ENCODE measurements at places on chromosomes 1 and 21.

- DNase-seq = no peak
These were observed 21.4 kb downstream of the SLC2A1 start for GRCh38 chr1:42937141-42937696.

DNA sequence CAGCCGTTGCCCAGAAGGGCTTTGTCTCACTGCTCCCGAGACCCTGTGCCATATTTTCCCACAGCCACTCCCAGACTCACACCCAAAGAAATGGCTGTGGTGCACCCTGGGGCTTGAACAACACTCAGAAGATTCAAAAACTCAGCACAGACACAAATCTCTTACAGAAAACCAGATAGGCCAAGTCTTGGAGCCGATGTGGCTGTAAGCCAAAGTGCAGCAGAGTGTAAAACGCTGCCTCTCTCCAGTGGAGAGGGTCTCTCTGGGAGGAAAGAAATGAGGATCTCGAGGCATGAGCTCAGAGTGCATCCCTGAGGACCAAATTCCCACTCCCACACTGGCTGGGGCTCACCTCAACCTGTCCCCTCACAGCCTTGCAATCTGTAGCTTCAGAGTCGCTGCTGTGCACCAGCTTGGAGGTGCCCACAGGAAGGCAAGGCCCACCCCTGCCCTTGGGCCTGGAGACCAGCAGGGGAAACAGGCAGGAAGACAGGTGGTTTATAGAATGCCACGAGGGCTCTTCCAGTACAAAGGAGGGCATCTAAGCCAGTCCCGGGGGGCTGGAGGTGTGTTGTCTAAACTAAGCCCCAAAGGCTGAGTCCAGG is 171.3 kb upstream of the AJAP1 start:
- DNase-seq = no peak

GRCh38 chr1:39886757-39887231 is 3.5 kb upstream of the TRIT1 start:
- DNase-seq = no peak

- peak; percentile 94 for DNase-seq
These were observed at the start of the genes CRYZ and TYW3 for GRCh38 chr1:74732960-74733603. TSS of gene CRYZ (minus strand) at chr1:74733050. CDS start at chr1:74724821, 8,229 bp downstream. TSS of gene TYW3 (plus strand) at chr1:74733152. CDS start at chr1:74733245, 93 bp downstream.

- no peak for DNase-seq
These were observed 2.5 kb downstream of the STK40 start for GRCh38 chr1:36383240-36383639.

GRCh38 chr1:181087400-181087901 is 1.0 kb upstream of the IER5 start:
- DNase-seq = no peak

DNA sequence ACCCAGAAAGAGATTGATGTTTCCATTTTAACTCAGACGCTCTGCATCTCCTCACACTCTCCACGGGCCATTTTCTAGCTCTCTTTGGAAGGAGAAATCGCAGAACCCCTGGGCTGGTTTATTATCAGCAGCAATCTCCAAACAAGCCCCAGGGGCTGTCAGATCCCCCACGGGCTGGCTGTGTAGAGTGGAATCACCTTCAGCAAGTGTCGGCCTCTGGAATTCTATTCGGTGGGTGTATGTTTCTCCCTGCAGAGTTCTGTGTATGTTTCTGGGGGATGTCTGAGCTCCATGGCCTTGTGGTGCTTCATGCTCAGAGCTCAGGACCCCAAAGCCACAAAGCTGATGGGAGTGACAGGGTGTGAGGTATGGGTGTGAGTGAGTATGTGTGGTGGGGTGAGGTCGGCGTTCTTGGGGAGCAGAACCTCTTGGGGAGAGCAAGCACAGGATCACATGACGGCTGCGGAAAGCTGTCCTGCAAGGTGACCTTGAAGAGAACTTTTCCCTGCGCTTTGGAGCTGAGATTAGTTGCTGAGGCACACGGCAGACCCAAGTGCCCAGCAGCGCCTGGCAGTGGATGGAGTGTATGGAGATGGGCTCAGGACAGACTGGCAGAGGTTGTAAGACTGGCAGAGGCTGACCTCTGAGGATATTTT is 489 bp downstream of the ACOT11 start:
- DNase-seq = no peak

GRCh38 chr21:39012326-39013230 is 170.7 kb downstream of the PSMG1 start:
- no peak for DNase-seq

DNA sequence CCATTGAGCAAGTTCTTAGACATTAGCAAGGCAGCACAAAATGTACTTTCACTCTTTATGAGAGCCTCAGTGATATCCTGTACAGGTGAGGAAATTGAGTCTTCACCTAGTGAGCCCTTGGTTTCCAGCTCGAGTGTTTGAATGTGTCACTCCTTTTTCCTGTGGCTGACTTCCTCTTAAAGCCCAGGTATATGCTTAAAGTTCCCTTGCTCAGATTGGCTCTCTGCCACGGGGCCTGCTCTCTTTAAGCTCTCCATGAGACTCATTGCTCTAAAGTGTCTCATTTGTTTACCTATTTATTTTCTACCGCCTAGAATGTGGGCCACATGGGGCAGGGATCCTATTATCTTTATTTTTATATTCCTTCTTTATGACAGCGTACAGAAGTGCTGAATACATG is 324.9 kb downstream of the SIPA1L2 start:
- no peak for DNase-seq

Measured in activated naive CD4-positive, alpha-beta T cell treated with anti-CD3 and anti-CD28 coated beads, Interleukin-2, amount 10 ng/mL, durations not matched to agents 7 days and 5 days (primary cell).